ENCODE measurements at places on chromosomes 1 and 21.

GRCh38 chr1:246008363-246008831 is 498.7 kb downstream of the SMYD3 start:
- peak; percentile 50 for DNase-seq

- no peak for DNase-seq
Measured at GRCh38 chr1:246591504-246591903, 25.2 kb downstream of the CNST start.

- peak; percentile 2 for DNase-seq
Measured at GRCh38 chr1:209850342-209850979, 22.7 kb downstream of the UTP25 start.

- DNase-seq: no peak
Measured at GRCh38 chr1:214808845-214809460, 206.0 kb downstream of the CENPF start.
